ENCODE measurements at places on chromosomes 4 and X. TPM values are rescaled to one million over a fixed set of nuclear protein-coding genes. Genes with fewer than 3 reads are reported as not detected.

- DNase-seq = no peak
Observed at GRCh38 chr4:15914291-15914690, 24.2 kb downstream of the FGFBP1 start.

DNA sequence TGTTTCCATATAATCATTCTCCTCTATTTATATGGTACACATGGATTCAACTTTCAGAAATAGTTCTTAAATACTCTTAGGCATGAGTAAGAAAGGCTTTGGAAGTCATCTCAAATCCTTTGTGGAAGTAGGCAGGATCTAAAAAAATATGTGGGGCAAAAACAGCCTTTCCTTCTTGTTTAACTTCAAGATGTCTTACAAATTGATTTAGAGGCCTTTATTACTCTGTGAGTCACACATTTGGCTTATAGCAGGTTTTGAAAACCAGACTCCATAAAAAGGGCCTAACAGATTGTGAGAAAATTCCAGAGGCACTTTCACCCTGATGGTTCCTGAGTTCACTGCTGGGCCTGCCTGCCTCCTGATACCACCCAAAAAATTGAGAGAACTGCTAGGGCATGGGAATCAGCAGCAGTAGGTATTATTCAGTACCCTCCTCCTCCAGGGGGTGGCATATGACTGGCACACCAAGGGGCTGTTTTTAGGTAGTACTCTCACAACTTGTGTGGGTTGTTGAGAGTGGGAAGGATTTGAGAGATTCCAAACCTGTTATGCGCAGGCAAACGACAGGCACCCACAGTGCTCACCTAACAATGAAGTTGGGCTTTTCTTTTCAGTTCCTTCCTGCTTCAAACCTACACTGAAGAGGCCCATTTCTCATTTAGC lies 162.7 kb upstream of the MBNL3 start:
- DNase-seq = no peak

DNA sequence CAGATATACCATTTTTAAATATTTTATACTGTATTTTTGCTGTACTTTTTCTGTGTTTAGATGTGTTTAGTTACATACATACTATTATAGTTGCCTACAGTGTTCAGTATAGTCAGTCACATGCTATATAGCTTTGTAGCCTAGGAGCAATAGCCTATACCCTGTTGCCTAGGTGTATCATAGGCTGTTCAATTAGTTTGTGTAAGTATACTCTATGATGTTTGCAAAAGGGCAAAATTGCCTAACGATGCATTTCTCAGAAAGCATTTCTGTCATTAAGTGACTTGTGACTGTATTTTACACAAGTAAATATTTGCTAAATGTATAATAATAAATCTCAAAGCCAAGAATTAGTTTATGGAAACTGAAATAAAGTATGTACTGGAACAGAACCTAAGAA lies 9.5 kb downstream of the ETFDH start:
- no peak for DNase-seq

DNA sequence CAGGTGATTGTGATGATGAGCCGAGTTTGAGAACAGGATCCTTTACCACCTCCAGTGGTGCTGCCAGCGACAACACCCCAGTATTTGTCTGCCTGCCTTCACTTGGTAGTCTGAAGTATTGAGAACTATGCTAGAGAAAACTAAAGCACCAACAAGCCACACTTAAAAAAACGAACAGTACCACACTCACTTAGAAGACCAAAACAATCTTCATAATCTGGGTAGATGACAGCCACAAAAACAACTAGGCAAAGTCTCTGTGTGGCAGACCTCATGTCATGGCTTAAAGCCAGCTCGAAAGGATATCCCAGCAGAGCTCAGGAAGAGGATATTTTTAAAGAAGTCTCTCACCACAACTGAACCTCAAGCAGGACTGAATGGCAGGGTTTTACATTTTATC lies 236.0 kb downstream of the GPC3 start:
- DNase-seq = no peak

- no peak for DNase-seq
Observed at GRCh38 chr4:182189103-182189878, 53.9 kb upstream of the TENM3 start.

GRCh38 chr4:162457071-162457865 lies 293.5 kb upstream of the FSTL5 start:
- no peak for DNase-seq

GRCh38 chrX:11474021-11474420 lies 180.8 kb downstream of the AMELX start:
- DNase-seq = no peak

Gene PAK3
- 4.0 TPM for total RNA-seq

Gene ASB12
- total RNA-seq = 0.18 TPM

Gene CABS1
- 1.2 TPM for total RNA-seq

Gene NDST3
- 4.7 TPM for total RNA-seq

Gene PNMA6F
- not detected for total RNA-seq

Gene CSAG1
- total RNA-seq = not detected
